Amniotic stem cell (primary cell): ENCODE measurements at places on chromosomes 2 and 18.

DNA sequence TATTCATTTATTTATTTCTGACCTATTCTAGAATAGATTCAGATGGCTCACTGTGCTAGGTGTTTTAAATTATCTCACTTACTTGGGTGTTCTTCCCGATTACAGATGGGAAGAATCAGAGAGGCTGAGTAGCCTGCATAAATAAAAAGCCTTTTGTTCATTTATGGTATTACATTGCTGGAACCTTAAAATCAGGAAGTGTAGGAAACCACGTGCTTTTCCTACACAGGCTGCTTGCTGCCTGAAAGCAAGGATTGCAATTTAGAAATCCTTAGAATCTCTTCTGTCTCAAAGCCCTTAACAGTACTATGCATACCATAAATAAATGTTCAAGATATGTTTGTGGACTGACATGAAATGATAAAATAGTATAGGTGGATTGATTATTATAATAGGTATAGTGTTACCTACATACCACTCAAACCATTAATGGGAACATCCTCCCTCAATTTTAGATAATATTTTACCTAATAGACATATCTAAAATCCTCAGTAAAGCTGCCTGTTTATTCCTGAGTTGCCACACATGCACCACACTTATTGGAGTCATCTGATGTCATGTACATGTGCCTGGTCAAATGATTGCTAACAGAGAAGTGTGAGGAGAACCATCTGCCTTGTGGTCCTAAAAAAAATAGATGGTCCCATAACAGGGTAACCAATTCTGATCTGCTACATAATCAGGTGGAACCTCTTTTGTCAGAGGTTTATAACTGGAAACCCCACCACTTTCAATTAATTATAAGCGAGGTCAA, 73.5 kb upstream of the C2orf15 start:
- DNase-seq: no peak

- no peak for DNase-seq
Observed at GRCh38 chr18:40049716-40050115, 1905.3 kb upstream of the PIK3C3 start.

GRCh38 chr2:630451-631320, 46.5 kb downstream of the TMEM18 start:
- no peak for DNase-seq

DNA sequence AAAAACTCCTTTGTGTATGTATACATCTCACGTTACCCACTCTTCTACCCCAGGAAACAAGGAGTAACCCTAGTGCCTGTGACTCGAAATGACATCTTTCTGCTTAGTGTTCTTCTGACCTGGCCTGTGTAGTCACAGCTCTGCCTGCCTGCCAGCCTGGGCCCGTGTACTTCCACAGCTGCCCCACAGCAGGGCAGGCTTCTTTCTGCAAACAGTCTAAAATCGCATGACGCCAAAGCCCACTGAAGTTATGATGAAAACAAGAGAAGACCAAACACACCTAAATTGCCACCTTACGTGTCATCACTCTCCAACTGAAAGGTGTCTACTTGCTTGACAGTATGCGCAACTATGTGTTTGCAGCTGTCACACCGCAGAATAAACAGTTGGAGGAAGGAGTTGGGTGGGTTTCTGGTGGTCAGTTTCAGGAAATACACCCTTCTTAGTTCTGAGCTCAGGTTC, 1.5 kb downstream of the GAREM1 start:
- DNase-seq: peak; percentile 6

DNA sequence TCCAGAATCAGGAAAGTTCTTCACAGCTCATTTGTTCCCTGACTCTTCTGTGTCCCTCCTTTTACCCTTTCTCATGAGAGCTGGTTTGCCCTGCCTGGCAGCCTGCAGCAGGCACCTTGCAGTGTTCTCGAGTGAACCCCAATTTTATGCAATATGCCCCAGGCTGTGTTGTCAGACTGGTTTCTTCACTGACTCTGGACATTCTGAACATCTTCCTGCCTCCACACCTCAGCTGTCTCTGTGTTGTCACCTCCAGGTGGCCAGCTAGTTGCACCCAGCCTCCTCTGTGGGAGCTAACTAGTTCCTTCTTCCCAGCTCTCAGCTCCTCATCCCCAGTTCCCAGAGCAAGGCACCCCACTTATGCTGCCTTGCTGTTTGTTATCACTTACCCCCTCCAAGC, 5.5 kb downstream of the SETBP1 start:
- no peak for DNase-seq

- no peak for DNase-seq
Observed at GRCh38 chr2:16334366-16334765, 331.3 kb downstream of the CYRIA start.

GRCh38 chr2:44187251-44187650, 18.6 kb downstream of the PPM1B start:
- DNase-seq: no peak

GRCh38 chr2:104769096-104769495, 84.8 kb upstream of the POU3F3 start:
- DNase-seq: peak; percentile 38

GRCh38 chr2:241854342-241855244, 4.1 kb downstream of the PDCD1 start:
- no peak for DNase-seq

- no peak for DNase-seq
Observed at GRCh38 chr18:58190842-58191530, 147.0 kb downstream of the NEDD4L start.

GRCh38 chr2:147789720-147790119, 55.1 kb upstream of the ACVR2A start:
- no peak for DNase-seq

GRCh38 chr2:236641051-236641726, 71.6 kb downstream of the ACKR3 start:
- no peak for DNase-seq

DNA sequence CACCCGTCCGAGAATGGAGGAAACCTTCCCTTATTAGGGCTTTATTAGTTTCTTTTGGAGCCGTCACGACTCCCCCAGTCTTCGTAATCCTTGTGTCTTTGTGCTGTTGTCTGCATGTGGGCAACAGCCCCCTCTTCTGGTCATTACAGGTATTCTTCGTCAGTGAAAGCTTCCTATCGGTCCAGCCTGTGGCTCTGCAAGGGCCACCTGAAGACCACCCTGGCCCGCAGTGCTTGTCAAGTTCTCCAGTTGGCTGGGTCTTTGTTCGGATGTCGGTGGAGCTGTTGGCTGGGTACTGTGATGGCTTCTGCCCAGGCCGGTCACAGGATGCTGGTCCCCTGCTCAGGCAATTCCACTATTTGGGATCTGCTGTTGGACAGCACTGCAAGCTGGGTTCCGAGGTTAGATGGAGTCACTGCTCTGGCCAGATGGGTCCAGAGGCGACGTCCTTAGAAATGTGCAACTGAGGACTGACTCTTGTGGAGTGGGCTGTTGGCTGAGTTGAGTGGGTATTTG, 19.2 kb downstream of the E2F6 start:
- DNase-seq: no peak

DNA sequence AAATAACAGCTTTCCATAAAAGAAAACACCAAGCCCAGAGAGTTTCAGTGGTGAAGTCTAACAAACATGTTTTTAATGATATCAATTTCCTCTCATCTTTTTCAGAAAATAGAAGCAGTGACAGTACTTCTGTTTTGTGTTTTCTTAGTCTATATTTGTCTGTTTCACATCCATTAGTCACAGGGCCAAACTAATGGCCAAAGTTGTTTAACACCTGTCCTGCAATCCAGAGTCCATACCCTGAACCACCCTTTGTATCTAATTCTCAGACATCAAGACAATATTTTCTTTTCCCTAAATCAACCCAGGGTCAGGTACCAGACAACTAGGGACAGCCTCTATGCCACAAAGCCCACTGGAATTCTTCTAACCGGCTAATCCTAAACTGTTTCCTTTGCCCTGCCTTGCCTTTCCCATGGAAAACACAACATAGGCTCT, 25.9 kb downstream of the TMSB10 start:
- DNase-seq: no peak

GRCh38 chr2:138279871-138280270, 221.7 kb upstream of the SPOPL start:
- DNase-seq: no peak

- no peak for DNase-seq
Observed at GRCh38 chr2:19346983-19347618, 11.3 kb downstream of the OSR1 start.

DNA sequence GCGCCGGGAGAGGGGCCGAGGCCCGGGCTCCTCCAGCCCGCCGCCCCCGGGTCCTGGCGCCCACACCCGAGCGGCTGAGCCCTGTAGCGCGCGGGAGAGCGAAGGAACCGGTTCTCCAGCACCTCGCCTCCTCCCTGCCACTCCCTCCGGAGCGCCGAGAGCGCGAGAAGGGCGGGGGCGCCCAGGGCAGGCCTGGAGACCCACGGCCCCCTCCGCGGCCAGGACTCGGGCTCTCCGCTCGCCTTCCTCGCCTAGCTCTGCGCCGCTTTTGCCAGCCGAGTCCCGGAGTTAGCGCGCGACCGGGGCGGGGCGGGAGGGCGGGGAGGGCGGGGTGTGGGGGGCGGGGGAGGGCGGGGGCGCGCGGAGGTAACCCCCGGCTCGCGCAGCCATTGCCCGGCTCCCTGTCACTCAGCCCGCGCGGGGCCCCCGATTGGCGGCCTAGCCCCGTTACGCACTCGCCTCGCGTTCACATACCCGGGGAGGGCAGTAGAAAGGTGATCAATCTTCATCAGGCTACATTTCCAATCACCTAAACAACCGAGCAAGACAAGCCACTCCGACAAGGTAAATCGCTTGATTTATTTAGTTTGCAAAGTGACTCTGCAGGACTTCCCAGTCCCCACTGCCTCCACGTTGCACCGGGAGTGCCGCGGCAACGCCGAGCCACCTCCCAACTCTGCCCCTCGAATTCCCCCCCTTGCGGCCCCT, at the start of gene OTX1:
OTX1 (plus strand) TSS at position 497 of the 708 bp plus-strand sequence. CDS start 2,161 bp downstream, outside the sequence.
- DNase-seq: no peak

DNA sequence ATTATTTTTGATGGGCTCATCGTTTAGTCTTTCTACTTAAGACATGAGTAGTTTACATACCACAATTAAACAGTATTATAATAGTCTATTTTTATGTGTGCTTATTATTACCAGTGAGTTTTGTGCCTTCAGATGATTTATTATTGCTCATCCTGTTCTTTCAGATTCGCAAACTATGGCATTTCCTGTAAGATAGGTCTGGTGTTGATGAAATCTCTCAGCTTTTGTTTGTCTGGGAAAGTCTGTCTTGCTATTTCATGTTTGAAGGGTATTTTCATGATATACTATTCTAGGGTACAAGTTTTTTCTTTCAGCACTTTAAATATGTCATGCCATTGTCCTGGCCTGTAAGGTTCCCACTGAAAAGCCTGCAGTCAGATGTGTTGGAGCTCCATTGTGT, 101.3 kb downstream of the DNAH7 start:
- no peak for DNase-seq

GRCh38 chr2:206736935-206737334, 18.7 kb upstream of the DYTN start:
- no peak for DNase-seq

DNA sequence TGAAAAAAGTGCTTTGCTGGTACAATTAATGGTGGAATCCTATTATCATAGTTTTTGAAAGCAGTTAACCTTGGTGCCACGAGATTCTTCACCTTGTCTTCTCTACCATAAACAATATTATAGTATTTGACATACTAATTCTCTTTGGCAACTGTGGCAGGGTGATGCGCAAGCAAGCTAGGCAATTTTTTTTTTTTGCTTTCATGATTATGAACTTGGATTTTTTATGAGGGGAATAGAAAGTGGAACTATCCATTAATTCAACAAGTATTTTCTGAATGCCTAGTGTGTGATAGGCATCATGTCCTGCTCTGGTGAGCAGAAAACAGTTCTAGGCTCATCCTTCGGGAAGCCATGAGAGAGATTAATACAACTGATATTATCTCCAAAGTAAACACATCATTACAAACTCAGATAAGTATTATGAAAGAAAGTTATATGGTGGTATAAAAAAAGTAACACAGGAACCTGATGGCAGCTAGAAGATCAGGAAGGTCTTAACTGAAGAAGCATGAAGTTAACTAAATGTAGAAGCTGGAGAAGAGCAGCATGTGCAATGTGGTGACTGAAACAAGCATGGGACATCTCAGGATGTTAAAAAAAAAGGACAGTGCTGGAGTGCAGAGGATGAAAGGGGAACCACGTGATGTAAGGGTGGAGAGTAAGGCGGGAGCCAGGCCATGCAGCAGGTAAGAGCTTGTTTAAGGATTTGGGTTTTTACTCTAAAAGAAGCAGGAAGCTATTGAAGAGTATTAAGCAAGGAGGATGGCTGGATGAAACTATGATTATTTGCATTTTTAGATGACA, 113.7 kb downstream of the ZEB2 start:
- DNase-seq: no peak

DNA sequence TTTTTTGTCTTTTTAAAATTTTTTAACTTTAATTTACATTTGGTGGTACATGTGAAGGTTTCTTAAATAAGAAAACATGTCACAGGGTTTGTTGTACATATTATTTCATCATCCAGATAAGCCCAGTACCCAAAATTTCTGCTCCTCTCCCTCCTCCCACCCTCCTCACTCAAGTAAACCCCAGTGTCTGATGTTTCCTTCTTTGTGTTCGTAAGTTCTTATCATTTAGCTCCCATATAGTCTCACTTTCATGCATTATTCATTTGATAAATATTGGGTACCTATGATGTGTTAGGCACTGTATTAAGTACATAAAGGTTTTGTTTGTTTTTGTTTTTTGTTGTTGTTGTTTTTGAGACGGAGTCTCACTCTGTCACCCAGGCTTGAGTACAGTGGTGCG, 5.7 kb upstream of the TGIF1 start:
- no peak for DNase-seq
